Activated T-cell treated with anti-CD3 and anti-CD28 coated beads for 24 hours (primary cell): ENCODE measurements at places on chromosomes 7 and 10.

GRCh38 chr10:84473136-84473535 is 144.7 kb downstream of the CCSER2 start:
- DNase-seq: no peak

DNA sequence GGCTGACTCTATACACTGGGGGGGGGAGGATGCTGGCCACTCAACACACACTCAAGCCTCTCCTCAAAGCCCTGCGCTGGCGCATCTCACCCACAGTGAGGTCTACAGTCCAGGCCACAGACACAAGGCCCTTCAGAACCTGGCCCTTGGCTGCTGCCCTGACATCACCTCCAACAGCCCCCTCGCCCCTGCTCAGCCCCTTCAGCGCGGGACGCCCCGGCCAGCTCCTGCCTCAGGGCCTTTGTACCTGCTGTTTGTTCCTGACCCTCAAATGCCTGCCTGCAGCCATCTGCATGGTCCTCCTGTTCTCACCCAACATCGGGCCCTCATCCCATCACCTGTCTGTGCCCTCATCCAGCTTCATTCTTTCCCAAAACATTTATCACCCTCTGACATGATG is 572.6 kb downstream of the DNAJB6 start:
- DNase-seq: no peak

- DNase-seq: no peak
Observed at GRCh38 chr7:45459476-45459875, 114.7 kb upstream of the ADCY1 start.

DNA sequence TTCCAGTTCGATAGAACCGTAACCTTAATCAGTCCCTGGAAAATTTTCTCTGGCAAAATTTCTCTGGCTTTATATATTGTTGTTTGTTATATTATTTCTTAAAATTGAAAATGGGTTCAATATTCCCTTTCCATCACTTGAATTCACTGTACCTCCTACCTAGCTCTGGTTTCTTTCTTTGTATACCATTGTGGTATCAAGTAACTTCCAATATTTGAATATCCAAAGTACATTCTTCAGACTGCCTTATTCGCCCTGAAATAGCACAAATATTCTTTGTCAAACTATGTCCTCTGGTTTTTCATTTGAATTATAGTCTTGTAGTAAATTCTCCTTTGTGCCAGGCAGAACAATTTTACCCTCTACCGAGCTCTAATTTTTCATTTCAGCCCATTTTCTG is 541.6 kb downstream of the REEP3 start:
- DNase-seq: no peak

GRCh38 chr7:152663931-152664330 is 12.0 kb downstream of the XRCC2 start:
- no peak for DNase-seq

DNA sequence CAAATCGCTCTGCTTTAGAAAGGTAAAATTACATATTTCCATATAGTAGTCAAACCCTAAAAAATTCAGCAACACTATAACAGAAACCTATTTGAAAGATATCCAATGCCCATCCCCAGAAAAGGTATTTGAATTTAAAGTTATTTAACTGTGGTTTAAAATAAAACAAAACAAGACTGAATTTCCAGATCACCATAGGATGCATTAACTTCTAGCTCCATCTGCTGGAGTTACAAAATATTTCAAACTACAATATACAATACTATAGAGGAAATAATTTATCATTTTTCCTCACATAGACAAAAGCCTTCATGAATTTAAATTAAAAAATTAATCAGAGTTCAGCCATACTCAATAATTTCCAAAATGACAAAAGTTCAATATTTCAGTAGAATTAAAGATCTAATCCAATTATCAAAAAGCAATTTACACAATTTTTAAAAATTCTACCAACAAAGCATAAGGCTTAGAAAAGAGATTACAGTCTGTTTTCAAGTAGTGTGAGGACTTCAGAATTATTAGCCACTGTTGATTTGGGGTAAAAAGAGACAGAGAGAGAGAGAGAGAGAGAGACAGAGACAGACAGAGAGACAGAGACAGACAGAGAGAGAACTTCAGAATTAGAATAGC is 75.9 kb downstream of the LMBR1 start:
- no peak for DNase-seq
